ENCODE measurements at places on chromosomes 7 and 10. TPM values are rescaled to one million over a fixed set of nuclear protein-coding genes. Genes with fewer than 3 reads are reported as not detected.

The SPDYE2 gene
- total RNA-seq, result not detected

The AKR1C8 gene
- not detected for total RNA-seq

The TCTN3 gene
- 27.9 TPM for total RNA-seq

The KCTD7 gene
- 10.1 TPM for total RNA-seq

The NT5C2 gene
- 54.2 TPM for total RNA-seq

The FAM180A gene
- 24.9 TPM for total RNA-seq

The IDI2 gene
- total RNA-seq, result not detected

The ANTXRL gene
- total RNA-seq, result not detected

The GAD2 gene
- not detected for total RNA-seq

The RSU1 gene
- total RNA-seq, result 57.7 TPM

The PRTFDC1 gene
- total RNA-seq, result 22.9 TPM

The GRID2IP gene
- total RNA-seq, result not detected

The SPDYE8 gene
- not detected for total RNA-seq

The LRIT1 gene
- not detected for total RNA-seq

The DYNC1I1 gene
- total RNA-seq, result 2.1 TPM

The CTAGE15 gene
- not detected for total RNA-seq

The FOXP2 gene
- 6.6 TPM for total RNA-seq

The SMO gene
- total RNA-seq, result 29.2 TPM

The RHOBTB1 gene
- total RNA-seq, result 16.4 TPM

The STK31 gene
- not detected for total RNA-seq

The GSAP gene
- total RNA-seq, result 20.8 TPM

The LIPM gene
- total RNA-seq, result not detected

The ATOH7 gene
- not detected for total RNA-seq

The NPTX2 gene
- total RNA-seq, result 0.12 TPM

The TCERG1L gene
- total RNA-seq, result not detected

The PAPOLB gene
- 0.12 TPM for total RNA-seq

All from uterine smooth muscle cell (primary cell).